ENCODE measurements at places on chromosomes 3 and 15.

DNA sequence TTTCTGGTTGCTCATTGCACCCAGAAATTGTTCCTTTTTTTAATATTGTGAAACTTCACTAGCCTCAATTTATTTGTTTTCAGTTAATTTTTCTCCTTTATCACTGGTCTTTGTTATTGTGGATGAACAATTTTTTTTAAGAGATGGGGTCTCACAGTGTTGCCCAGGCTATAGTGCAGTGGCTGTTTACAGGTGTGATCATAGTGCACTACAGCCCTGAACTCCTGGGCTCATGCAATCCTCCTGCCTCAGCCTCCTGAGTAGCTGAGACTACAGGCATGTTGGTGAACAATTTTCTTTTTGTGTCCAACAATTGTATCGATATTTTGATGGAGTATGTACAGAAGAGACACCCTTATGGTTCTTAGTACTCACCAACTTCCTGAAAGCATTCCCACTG lies 26.3 kb downstream of the BLM start:
- no peaks in the 10 kb centered on the region for H3K36me3 ChIP-seq
- H3K27ac ChIP-seq = no peak overlapping the region
- H3K27me3 ChIP-seq = no peaks in the 10 kb centered on the region
- no peak for DNase-seq
- H3K4me1 ChIP-seq = no peaks in the 10 kb centered on the region
- no peak overlapping the region for H3K4me3 ChIP-seq

GRCh38 chr15:75508840-75509532 lies 57.5 kb upstream of the SIN3A start:
- H3K4me1 ChIP-seq = no peaks in the 10 kb centered on the region
- DNase-seq = peak; percentile 21
- no peak overlapping the region for H3K27ac ChIP-seq
- H3K27me3 ChIP-seq = no peaks in the 10 kb centered on the region

DNA sequence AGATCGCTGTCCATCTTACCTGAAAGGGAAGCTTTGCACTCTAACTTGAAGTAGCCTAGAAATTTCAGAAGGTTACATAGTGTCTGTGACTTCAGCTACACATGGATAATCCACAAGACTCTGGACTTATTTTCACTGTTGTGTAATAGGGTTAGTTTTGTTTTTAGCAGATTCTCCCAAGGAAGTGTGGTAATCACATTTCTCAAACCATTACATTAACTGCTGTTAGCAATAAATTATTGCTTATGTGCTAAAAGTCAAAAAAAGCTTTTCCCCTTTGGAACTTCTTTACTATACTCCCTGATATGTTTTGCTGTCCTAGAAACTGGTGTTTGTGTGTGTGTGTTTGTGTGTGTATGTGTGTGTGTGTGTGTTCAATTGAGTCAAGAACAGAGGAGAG lies 351.8 kb upstream of the TPRG1 start:
- H3K36me3 ChIP-seq = no peaks in the 10 kb centered on the region
- H3K27ac ChIP-seq = peak overlapping the region; percentile 65
- H3K4me3 ChIP-seq = no peak overlapping the region

DNA sequence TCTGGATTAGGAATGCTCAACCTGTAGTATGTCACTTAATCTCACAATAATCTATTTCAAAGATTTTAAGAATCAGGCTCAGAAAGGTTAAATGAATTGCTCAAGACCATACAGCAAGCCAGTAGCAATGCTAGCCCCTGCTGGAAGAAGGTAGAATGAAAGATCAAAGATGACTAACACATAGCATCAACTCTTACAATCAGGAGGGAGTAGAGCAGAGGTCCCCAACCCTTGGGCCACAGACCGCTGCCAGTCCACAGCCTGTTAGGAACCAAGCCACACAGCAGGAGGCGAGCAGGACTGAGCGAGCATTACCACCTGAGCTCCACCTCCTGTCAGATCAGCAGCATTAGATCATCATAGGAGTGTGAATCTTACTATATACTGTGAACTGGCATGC lies 15.5 kb upstream of the GATM start:
- H3K4me1 ChIP-seq = no peaks in the 10 kb centered on the region
- no peak overlapping the region for H3K27ac ChIP-seq
- no peaks in the 10 kb centered on the region for H3K27me3 ChIP-seq
- H3K36me3 ChIP-seq = no peaks in the 10 kb centered on the region

- H3K36me3 ChIP-seq = no peaks in the 10 kb centered on the region
- no peaks in the 10 kb centered on the region for H3K4me1 ChIP-seq
- H3K27me3 ChIP-seq = no peaks in the 10 kb centered on the region
- DNase-seq = no peak
- no peak overlapping the region for H3K4me3 ChIP-seq
Measured at GRCh38 chr3:39080026-39080425, 27.4 kb downstream of the GORASP1 start.

DNA sequence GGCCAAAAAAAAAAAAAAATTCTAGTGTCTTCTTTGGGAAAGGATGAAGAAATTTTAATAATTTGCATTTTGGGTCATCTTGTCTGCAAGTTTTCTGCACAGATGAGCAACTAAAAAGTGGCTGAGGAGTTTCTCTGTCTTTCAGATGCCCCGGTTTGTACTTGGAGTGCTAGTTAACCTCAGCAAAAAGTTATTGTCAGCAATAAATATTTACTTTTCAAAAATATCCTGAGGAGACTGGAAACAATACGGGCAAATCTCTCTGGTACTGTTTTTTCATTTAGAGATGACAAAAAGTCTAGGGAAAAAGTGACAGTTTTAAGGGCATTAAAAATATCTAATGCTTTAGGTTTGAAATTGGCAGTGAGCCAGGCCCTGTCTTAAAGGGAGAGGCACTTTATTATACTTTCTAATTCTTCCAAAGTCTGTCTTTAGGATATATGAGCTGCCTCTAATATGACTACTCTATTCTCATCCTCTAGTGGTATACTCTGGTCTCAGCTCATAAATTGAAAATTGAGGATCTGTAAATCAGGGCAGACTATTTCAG lies 436.0 kb upstream of the NR2F2 start:
- H3K27ac ChIP-seq = no peak overlapping the region
- H3K27me3 ChIP-seq = no peaks in the 10 kb centered on the region
- no peaks in the 10 kb centered on the region for H3K4me1 ChIP-seq
- no peaks in the 10 kb centered on the region for H3K36me3 ChIP-seq
- H3K4me3 ChIP-seq = no peak overlapping the region

- peak; percentile 53 for DNase-seq
- no peak overlapping the region for H3K4me3 ChIP-seq
- H3K27me3 ChIP-seq = no peaks in the 10 kb centered on the region
- no peak overlapping the region for H3K27ac ChIP-seq
Measured at GRCh38 chr3:159711560-159712333, 276.9 kb upstream of the IL12A start.

DNA sequence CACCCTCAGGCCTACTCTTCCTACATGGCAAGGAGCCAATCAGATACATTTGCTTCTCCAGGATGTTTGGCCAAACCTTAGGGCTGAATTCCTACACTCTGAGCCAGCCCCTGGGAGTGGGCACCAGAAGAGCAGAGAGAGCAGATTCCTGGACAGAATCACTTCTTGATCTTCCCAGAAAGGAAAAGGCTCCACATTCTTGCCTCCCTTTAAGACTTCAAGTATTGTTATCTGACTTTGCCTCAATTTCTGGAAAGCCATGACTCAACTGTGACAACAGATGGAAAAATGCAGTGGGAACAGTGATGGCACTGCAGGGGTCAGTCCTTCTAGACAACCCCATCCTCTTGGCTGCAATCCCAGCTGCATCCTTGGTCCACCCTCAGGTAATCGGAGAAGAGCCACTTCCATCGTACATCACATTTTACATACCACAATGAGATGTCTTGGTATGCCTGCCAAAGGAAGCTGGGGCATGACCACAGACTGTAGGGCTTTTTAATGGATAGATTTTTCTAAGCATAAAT lies 21.0 kb downstream of the SLCO2A1 start:
- H3K27ac ChIP-seq = no peak overlapping the region
- H3K27me3 ChIP-seq = no peaks in the 10 kb centered on the region
- H3K4me1 ChIP-seq = no peaks in the 10 kb centered on the region
- DNase-seq = no peak
- no peak overlapping the region for H3K4me3 ChIP-seq

Data from uterus (tissue), 4 donors.